Smooth muscle cell of trachea (primary cell): ENCODE measurements at places on chromosomes 2 and 18. TPM values are rescaled to one million over a fixed set of nuclear protein-coding genes. Genes with fewer than 3 reads are reported as not detected.

Gene PDE6D
- total RNA-seq: 18.0 and 28.1 TPM in 2 replicates

Gene UNC80
- not detected in 2 replicates for total RNA-seq

Gene DUSP2
- total RNA-seq: 0.15 and 2.0 TPM in 2 replicates

Gene INPP5D
- 0.15 and 1.5 TPM in 2 replicates for total RNA-seq

Gene ASXL3
- total RNA-seq: 0.66 and 3.2 TPM in 2 replicates

Gene GCG
- not detected in 2 replicates for total RNA-seq
